Calu3 (cell line): ENCODE measurements at places on chromosomes 5 and 9.
A peak's percentile ranks its signal among the peaks of the same experiment; 100 is the strongest.

DNA sequence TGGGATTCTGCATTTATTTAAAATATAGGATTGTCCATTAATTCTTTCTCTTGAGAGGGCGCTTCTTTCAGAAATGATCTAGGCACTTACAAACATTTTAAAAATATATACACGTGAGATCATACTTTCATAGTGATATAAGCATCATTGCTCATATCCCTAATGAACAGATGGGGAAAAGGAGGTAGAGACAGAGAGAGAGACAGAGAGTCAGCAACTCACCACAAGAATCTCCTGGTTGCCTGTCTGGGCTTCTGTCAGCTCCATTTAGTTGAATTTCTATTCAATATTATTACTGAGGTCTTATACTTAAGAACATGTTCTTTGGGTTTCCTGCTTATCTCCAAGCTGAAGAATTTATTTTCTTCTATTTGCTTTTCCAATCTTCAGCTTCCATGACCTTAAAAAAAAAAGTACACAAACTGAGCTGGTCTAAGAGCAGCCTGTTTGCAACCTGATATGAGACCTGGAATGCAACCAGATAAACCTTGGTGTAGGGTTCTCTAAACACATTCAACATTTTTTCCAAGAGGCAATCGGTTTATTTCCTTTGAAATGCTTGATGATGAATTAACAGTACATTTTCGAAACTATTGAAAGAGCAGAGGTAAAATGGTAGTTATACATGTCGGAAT, 51.6 kb upstream of the LIFR start:
- no peak for DNase-seq

- DNase-seq, result no peak
Measured at GRCh38 chr5:9562141-9562540, 16.3 kb upstream of the SEMA5A start.

DNA sequence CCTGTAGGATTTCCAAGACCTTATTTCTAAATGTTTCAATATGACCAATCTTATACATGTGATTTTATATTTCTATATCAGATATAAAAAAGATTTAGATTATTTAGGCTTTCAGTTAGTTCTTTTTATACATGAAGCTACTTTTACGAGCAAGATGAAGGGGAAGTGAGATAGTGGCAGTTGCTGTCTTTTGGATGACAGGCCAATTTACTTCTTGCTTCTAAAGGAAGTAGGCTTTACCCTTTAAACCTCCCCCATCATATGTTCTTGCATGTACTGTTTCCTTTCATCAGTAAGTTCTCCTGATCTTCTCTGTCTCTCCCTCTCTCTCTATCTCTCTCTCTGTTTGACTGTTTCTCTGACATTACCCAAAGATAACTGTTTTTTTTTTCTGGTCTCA, 4.0 kb upstream of the TYRP1 start:
- DNase-seq, result no peak

DNA sequence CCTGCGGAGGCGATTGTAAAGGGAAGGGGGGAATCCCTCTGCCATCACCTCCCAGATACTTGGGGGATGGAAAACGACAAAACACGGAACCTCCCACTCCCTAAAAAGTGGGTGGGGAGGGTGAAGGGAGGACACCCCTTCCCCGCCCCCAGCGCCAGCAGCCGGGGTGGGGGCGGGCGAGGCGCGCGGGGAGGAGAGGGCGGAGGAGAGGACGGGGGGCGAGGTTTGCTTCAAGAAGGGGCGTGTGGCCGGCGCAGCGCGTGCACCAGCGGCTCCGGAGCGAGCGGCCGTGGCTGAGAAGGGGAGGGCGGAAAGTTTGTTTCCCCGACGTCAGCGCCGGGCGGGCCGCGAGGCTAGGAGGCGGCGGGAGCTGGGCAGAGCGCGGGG, at the start of gene PRRX2:
Gene PRRX2 (plus strand): TSS at position 259 of the 387 bp plus-strand sequence. CDS start 221 bp downstream, outside the sequence.
- no peak for DNase-seq

GRCh38 chr5:132788508-132788907, 11.5 kb upstream of the SEPTIN8 start:
- DNase-seq, result no peak

- no peak for DNase-seq
Measured at GRCh38 chr5:54401515-54401914, 54.0 kb upstream of the HSPB3 start.

- no peak for DNase-seq
Measured at GRCh38 chr5:74454263-74455030, 186.1 kb downstream of the ENC1 start.

GRCh38 chr9:136316271-136316751, 11.0 kb upstream of the GPSM1 start:
- no peak for DNase-seq

DNA sequence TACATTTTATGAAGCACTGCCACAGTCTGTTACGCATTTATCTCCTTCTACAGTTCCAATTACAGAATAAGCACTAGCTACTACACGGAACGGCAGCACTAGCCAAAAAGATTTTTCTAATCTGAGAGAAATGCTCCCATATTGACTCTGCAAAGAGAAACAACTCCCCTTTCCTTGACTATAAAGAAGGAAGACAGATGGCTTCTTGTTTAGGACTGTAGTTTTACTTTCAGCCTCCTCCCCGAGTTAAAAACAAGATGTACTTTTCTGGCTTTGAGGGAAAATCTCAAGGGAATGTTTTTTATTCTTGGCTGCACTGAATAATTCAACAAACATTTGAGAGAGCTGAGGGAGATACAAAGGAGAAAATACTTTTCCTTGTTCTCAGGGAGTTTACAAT, 1.9 kb upstream of the SLC44A1 start:
- no peak for DNase-seq

DNA sequence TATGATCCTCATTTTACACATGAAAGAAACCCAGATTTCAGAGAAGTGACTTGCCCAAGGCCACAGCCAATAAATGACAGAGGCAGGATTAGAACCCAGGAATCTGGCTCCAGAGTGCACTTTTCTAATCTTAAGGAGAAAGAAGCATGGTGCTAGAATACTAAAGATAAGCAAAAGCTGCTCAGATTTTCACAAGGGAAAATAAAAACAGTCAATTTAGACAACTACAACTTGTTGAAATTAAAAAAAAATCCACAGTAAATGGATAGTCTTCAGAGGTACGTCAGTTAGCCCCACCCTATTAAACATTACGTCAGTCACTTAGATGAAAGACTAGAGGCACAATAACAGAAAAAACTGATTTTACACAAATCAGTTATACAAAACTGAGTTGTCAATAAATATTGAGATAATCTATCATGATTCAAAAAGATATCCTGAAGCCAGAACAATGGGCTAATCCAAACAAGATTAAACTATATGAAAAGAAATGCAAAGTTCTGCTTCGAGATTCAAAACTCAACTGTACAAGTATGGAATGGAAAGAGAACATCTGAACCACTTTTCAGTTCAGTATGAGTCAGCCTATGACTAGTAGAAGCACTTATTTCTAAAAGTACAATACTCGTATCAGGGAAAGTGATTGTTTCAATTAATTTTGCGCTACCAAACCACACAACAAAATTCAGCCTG, 9.3 kb downstream of the TMEM245 start:
- DNase-seq, result no peak

GRCh38 chr5:102807878-102808502, 52.9 kb downstream of the PAM start:
- no peak for DNase-seq

DNA sequence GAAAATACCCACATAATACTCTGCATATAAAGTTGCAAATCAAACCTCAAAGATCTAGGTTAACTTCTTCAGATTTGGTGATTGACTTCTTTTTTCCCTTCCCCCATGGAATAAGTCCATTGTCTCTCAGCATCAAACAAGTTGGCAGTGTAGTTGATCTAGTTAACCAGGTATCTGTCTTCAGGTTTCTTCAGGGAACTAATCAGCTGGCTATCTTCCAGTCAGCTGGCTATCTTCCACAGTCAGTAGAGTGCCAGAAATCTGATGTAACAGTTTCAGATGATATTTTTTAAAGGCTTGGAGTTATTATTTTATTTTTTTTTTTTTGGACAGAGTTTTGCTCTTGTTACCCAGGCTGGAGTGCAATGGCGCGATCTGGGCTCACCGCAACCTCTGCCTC, 16.8 kb downstream of the TNFSF15 start:
- DNase-seq, result no peak

- DNase-seq, result no peak
Measured at GRCh38 chr5:18032744-18033143, 398.5 kb downstream of the TAF11L14 start.

- DNase-seq, result no peak
Measured at GRCh38 chr9:2453701-2454100, 167.9 kb upstream of the VLDLR start.

- DNase-seq, result no peak
Measured at GRCh38 chr9:124274226-124274625, 16.5 kb downstream of the NEK6 start.

DNA sequence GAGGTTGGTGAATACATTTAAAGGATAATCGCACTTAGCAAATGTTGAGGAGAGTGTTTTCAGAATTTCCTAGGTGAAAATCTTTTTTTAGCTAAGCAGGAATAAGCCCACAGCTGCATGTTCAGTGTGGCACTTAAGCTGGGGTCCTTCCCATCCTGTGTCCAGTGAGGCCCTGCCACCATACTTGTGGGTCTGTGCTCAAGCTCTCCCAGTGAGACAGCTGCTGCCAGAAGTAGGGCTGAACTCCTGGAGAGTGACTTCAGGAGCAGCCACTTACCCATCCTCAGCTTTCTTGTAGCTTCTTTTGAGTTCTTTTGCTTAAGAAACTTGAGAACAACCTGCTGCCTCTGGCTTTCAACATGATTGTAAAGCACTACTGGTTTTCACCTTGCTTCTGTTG, 110.0 kb upstream of the DHFR start:
- DNase-seq, result no peak

DNA sequence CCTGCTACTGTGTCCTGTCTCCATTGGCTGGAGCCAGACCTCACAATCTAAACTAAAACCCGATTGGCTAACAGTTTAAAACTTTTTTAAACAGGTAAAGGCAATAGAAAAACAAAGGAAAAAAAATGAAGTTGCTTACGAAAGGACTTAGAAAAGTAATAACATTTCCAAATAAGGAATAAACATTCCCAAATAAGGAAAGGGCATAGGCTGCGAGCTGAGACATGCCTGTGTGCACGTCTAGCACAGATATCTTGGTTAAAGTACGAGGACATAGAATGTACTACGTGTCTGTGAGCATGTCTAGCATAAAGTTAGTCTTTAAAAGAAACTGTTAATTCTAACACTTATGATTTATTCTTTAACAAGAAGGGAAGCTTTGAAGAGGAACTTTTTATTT, 15.3 kb upstream of the FAM120A start:
- DNase-seq, result no peak

DNA sequence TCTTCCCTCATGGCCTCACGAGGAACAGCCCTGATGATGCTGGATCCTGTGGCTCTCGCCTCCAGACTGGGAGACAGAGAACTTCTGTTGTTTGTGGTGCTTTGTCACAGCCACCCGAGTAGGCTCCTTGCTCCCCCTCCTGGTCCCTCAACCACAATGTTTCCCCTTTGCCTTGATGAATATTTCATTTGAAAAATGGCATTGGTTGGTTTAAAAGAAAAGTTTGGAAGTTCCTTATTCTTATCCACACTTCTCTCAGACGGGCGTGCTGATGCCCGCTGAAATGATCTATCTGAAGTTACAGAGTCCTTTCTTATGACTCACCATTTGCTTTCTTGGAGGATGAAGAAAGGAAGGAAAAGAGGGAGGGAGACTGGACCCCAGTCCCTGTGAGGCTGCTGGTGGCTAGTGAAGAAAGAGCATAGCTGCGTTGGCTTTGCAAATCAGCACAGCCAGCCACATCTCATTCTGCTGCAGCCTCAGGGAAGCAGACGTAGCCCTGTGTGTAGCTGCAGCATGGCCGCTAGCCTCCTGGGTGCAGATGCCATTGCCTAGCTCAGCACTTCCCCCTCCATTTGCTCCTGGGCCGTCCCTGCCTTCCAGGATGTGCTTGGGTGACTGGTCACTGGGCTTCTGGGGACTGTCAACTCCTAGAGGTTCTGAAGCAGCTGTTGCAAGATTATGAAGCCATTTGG, 185.9 kb downstream of the ERCC6L2 start:
- DNase-seq, result peak; percentile 7

DNA sequence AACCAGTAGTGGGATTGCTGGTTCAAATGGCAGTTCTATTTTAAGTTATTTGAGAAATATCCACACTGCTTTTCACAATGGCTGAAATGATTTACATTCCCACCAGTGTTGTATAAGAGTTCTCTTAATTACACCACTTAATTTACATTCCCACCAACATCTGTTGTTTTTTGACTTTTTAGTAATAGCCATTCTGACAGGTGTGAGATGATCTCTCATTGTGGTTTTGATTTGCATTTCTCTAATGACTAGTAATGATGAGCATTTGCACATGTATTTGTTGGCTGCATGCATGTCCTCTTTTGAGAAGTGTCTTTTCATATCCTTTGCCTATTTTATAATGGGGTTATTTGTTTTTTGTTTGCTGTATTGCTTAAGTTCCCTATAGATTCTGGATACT, 688.3 kb downstream of the PRR16 start:
- no peak for DNase-seq

- DNase-seq, result no peak
Measured at GRCh38 chr5:14110680-14111079, 32.5 kb upstream of the TRIO start.

DNA sequence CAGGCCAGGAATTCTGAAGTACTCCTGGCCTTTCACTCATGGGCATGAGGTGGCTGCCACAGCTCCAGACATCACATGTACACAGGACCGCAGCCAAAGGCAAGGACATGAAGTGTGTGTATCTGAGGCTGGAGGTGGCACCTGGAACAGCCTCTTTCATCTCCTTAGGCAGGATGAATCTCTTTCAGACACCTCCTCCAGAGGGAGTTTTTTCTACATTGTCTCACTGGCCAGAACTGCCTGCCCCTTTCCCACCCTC, 142.8 kb downstream of the BARX1 start:
- DNase-seq, result no peak

GRCh38 chr9:85715587-85715986, 26.2 kb downstream of the AGTPBP1 start:
- DNase-seq, result no peak

- DNase-seq, result no peak
Measured at GRCh38 chr5:101897914-101898313, 398.2 kb downstream of the SLCO4C1 start.

DNA sequence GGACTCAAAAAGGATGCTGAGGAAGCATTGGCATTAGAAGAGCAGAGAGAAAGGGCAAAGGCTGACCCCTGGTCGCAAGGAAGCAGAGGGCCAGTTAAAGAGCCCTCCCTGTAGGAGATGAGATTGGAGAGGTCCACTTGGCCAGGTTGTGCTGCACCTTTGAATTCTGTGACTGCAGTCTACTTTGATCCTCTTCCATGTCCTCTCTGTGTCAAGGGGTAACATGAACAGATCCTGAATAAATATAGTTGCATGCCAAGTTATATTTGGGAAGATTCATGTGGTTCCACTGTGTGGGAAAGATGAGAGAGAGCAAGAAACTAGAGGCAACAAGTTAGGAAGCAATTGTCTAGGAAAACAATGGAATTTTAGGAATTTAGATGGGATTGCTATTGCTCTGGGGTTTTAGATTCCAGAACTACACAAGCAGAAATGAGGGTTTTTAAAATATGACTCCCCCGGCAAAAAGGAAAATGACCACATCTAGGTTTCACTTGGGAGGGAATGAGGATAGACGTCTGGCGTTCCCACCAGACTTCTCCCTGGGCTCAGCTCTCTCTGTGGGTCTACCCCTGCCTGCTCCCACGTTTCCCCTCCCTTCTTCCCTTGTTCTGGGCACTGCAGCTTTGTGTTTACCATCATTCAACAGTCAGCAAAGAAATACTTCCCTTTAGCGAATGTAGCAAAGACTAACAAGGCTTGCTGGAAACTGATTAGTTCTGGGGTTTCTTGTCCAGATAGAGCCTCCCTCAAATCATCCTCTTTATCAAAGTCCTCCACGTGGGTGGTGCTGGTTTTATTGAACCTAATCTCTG, 63.6 kb downstream of the SNX18 start:
- no peak for DNase-seq

- no peak for DNase-seq
Measured at GRCh38 chr9:8659108-8659507, 859.5 kb upstream of the DMAC1 start.
